GM12865 (cell line): ENCODE measurements at places on chromosomes 3 and 15.

GRCh38 chr3:128322030-128323022, 144.4 kb downstream of the DNAJB8 start:
- DNase-seq: peak; percentile 37

GRCh38 chr3:166367947-166368533, 530.8 kb upstream of the BCHE start:
- DNase-seq: no peak

DNA sequence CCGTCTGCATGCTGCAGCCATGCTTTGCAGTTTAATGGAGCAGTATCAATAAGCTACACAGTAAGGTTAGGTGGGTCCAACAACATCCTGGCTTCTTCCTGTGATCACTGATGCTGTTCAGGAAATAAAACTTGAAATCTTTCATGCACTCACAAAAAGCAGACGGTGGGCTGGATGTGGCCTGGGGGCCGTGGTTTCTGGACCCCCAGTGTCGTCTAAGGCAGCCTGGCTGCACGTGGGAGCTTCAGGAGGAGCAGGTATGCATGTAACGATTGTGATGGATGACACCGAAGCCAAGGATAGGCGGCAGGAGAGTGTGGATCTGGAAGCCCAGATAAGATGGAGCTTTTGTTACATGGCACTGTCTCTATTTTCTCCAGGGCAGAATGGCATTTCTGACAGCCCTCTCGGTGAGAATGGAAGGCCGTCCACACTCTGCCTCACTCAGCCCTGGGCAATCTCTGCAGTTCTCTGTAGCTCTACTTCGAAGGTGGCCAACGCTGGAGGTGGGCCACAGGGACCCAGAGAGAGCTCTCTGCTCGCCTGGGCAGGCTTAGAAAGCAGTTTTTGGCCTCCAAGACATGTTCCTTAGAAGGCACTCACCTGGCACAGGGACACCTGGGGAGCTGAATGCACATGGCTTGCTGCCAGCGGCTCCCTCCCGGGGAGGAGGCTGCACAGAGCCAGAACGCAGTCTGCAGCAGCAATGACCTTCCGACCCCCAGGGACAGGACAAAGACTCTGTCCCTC, 46.4 kb upstream of the IQSEC1 start:
- no peak for DNase-seq

DNA sequence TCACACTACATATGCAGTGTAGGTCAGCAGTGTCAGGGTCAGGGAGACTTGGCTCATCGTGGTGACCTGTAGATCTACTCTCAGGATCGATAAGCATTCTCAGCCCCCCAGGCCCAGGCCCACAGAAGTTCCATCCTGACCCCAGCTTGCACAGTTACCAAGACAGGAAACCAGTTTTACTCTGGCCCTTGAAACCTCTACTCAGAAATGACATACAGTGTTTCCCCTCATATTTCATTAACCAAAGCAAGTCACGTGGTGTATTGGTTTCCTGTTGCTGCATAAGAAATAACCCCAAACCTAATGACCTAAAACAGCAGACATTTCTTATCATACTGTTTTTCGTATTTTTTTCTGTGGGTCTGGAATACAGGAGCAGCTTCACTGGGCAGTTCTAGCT, 242.2 kb downstream of the SLCO3A1 start:
- peak; percentile 73 for DNase-seq

DNA sequence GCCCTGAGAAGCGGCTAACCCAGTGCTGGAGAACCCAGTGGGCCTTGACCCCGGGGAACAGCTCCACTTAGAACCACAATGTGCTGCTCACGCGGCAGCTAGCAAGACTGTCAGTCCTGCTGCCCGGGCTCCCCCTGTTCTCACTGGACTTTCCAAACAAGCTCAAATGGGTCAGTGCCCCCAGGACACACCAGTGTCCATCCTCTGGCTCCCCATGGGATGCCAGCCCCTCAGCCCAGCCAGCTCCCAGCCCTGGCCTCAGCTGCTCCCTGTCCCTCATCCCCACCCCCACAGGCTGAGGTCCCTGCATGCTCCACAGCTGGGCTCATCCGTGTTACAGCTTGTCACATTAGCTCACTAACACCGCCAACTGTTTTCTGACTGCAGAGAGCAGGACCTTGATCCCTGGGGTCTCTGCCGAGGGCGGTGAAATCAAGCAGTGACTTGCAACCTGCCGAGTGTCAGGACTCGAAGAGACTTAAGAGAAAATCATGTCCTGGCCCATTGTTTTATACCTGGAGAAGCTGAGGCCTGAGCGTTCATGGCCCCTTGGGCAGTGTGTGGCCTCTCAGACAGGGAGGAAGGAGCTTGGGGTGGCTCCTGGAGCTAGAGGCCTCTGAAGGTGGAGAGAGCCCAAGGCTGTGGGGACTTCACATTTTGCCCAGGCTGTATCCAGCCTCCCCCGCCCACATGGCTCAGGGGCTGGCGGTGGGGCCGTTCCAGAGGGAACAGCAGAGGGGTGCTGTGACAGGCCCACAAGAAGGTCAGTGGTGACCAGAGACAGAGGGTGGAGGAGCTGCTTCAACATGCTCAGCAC, 157.5 kb downstream of the MEGF11 start:
- no peak for DNase-seq
